Airway epithelial cell (primary cell): ENCODE measurements at places on chromosomes 7 and 10. TPM values are rescaled to one million over a fixed set of nuclear protein-coding genes. Genes with fewer than 3 reads are reported as not detected.

Gene VGF
- total RNA-seq, result 0.09 and 0.14 TPM in 2 replicates

Gene ACHE
- total RNA-seq, result not detected in 2 replicates

Gene PCDH15
- not detected in 2 replicates for total RNA-seq

Gene CHRM2
- total RNA-seq, result 0.14 TPM in 1 of 2 replicates, not detected in the other

Gene PLEKHS1
- not detected in 2 replicates for total RNA-seq

Gene ITPRID1
- total RNA-seq, result 0.14 TPM in 1 of 2 replicates, not detected in the other

Gene NEBL
- total RNA-seq, result 13.4 and 17.1 TPM in 2 replicates

Gene NUPR2
- total RNA-seq, result 5.7 TPM in 1 of 2 replicates, not detected in the other

Gene NUTM2B
- total RNA-seq, result 0.78 and 0.88 TPM in 2 replicates

Gene CC2D2B
- 0.14 TPM in 1 of 2 replicates, not detected in the other for total RNA-seq

Gene LDB3
- total RNA-seq, result not detected in 2 replicates

Gene SLC18A2
- not detected in 2 replicates for total RNA-seq

Gene TDRD1
- total RNA-seq, result 0.23 and 0.28 TPM in 2 replicates

Gene ZNF488
- total RNA-seq, result 2.3 TPM in 2 replicates

Gene CDH23
- total RNA-seq, result under 0.01 and 0.35 TPM in 2 replicates

Gene GNAT3
- total RNA-seq, result not detected in 2 replicates

Gene TMEM270
- not detected in 2 replicates for total RNA-seq

Gene FAS
- total RNA-seq, result 13.7 and 16.3 TPM in 2 replicates

Gene CARD11
- 3.2 and 6.1 TPM in 2 replicates for total RNA-seq

Gene CFAP69
- total RNA-seq, result 0.28 and 0.49 TPM in 2 replicates

Gene SYT15B
- under 0.01 TPM in 1 of 2 replicates, not detected in the other for total RNA-seq

Gene MEIG1
- total RNA-seq, result not detected in 2 replicates

Gene SLC29A3
- 1.3 and 2.9 TPM in 2 replicates for total RNA-seq

Gene LRRC4
- total RNA-seq, result 10.4 and 12.6 TPM in 2 replicates

Gene PKD2L1
- not detected in 2 replicates for total RNA-seq
